Stimulated activated CD4-positive, alpha-beta T cell treated with anti-CD3 and anti-CD28 coated beads, Interleukin-4, amount 100 ng/mL, for 24 hours (primary cell): ENCODE measurements at places on chromosomes 12 and 14.

DNA sequence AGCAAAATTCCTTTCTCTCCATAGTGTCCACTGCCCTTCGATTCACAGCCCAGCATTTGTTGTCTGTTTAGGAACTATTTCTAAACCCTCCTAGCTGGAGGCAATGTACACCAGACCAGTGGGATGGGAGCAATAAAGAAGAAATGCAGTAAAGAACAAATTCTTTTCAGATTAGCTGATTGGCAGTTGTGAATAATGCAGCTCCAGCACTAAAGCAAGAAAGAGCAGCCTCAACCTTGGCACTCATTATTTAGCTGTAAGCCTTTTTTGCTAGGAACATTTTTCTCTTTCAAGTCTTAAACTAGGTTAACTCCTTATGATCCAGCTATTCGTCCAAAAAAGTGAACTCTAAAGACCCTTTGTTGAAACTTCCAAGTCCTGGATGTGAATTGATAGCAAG, 580.5 kb upstream of the STXBP6 start:
- DNase-seq, result no peak

GRCh38 chr12:106280106-106280505, 22.4 kb upstream of the TCP11L2 start:
- no peak for DNase-seq

DNA sequence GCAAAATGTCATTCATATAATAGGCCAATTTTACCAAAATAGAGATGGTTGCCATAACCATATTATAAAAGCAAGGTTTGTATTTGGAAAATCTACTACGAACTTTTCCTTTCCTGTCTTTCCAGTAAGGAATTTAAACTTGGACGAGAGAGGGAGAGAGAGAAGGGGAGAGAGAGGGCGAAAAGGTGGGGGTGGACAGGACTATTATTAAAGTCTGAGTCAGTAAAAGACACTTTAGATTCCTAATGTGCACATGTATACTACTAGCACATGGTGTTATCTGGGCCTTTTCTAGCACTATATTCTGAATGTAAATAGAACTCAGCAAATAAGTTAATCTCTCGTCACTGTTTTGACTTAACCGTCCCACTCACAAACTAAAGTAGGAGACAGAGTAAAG, 30.4 kb upstream of the FBLN5 start:
- DNase-seq, result no peak

- DNase-seq, result peak; percentile 84
Measured at GRCh38 chr12:46269429-46270241, 792 bp upstream of the SLC38A1 start.

DNA sequence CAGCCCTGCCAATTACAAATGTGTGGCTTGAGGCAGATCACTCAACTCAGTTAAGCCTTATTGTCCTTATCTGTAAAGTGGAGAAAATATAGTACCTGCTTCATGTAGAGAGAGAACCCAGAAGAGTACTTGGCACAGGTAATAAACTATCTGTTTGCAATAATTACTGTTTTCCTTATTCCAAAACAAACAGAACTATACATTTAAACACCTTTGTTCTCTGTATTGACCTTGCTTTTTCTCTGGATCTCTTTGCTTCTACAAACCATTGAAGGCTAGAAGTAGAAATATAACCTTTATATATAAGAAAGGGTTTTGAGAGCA, 70.8 kb upstream of the SRSF5 start:
- DNase-seq, result no peak

- DNase-seq, result no peak
Measured at GRCh38 chr12:122403831-122404230, 18.6 kb downstream of the CLIP1 start.

GRCh38 chr12:40225984-40226602, 1.3 kb downstream of the LRRK2 start:
- DNase-seq, result no peak

DNA sequence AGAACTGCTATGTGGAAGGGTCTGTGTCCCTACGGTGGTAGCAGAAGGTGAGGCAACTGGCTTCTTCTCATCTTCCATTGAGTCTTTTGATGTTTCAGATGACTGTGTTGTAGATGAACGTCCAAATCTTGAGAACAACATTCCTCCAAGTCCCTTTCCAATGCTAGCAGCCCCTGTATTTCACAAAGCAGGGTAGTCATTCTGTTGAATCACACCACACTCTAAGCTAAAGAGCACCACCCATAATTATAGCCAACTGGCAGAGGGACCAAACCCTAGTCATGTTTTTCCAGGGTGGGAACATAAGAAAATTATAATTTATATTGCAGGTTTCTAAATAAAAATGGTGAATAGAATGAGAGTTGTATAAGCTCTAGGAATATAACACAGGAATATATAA, 98.7 kb downstream of the DDHD1 start:
- DNase-seq, result no peak

DNA sequence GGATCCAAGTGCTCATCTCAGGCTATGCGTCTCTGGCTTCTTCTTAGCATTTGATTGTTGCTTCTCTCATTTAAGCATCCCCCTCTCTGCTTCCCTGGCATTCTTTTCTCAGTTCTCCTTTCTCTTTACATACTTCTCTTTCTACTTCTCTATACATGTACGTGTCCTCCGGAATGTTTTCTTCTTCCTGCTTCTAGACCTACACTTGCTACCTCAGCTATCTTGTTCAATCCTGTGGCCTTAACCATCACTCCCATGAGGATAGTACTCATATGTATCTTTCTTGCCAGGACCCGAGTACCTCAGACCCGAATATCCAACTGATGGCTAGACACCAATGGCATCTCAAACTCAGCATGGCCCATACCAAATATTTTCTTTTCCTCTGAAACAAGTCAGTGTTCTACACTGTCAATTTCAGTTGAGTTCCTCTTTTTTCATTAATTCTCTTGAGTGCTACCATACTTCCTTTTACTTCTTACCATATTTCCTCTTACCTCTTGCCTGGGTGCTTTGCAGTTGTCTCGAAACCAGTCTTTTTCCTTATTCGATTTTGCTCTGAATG, 115.1 kb upstream of the SLC38A2 start:
- DNase-seq, result no peak

DNA sequence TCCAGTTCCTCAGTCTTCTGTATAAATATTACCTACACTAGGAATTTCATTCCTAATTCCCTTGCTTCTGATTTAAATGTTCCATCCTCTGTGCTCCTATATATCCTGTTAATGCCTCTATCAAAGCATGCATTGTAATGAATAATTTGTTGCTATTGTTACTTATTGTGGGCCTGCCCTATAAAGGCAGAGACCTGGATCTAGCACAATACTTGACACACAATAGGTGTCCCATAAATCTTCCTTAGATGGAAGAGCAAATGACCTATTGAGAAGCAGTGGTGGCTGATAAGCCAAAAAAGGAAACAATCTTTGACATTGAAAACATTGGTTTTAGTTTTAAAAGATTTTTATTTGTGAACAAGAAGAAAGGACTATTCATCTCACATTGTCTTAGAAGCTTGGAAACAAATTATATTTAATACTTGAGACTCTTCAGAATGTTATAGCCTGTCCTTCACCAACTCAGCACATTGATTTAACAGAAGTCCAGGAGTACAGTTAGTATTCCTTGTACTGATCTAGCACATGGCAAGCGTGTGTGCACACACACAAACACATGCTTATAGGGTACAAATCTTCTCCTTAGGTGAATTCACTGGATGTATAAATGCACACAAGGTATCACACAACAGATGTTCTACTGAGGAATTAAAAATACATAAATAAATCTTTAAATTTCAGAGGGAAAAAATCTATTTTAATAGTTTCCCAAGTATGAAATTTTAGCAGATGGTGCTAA, 135.9 kb downstream of the DUSP6 start:
- no peak for DNase-seq

- DNase-seq, result no peak
Measured at GRCh38 chr12:113889891-113890581, 76.1 kb downstream of the RBM19 start.

DNA sequence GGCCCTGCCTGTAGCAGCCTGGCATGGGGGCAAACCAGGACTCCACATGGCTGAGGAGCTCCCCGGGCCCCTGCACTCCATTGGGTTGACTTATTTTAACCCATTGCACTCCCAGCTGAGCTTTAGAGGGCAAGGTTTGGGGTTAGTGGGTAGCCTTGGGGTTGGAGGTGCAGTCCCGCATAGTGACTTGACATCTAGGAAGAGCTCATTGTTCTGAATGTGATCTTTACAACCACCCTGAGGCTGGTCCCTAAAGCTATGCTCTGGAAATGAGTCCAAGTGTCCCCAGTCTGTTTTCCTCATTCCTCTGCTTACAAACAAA, 36.4 kb downstream of the NFKBIA start:
- DNase-seq, result no peak

DNA sequence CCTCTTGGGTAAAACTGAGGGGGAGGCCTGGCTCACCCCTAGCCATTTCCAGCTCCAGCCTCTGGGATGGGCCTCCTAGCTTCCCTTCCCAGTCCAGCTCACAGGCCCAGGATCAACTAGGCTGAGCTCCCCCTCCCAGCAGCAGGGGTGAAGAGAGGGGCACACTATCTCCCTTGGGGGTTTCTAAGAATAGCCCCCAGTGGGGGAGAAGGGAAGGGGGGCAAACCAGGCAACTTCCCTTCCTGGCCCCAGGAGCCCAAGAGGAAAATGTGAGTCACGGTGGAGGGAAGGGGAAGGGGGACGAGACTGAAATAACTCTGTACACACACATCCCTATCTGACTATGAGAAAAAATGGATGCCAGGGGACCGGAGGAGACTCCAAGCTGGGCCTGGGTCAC, 9.0 kb downstream of the ADCY6 start:
- DNase-seq, result no peak

DNA sequence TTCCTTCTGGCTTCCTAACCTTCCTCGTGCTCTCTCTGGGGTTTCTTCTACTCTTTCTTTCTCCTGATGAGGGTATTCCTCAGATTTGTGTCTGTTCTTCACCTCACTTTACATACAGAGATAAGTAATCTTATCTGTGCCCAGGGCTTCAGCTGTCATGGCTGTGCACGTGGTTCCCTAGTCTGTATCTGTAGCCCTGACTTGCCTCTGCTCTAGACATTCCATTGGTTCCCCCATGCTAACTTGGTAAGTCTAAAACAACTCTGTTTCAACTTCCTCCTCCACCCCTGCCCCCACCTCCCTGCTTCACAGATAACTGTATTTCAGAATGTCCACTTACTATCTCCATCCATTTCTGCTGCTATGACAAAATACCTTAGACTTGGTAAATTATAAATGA, 10.8 kb downstream of the DIP2B start:
- no peak for DNase-seq

- no peak for DNase-seq
Measured at GRCh38 chr14:101825797-101826196, 64.3 kb downstream of the PPP2R5C start.

GRCh38 chr12:92224685-92225331, 79.2 kb upstream of the BTG1 start:
- no peak for DNase-seq

- no peak for DNase-seq
Measured at GRCh38 chr14:21867541-21867940, 193.9 kb upstream of the OR4E1 start.
